ENCODE measurements at places on chromosomes 5 and 9.

GRCh38 chr9:27193886-27194285, 84.9 kb downstream of the TEK start:
- DNase-seq: no peak

DNA sequence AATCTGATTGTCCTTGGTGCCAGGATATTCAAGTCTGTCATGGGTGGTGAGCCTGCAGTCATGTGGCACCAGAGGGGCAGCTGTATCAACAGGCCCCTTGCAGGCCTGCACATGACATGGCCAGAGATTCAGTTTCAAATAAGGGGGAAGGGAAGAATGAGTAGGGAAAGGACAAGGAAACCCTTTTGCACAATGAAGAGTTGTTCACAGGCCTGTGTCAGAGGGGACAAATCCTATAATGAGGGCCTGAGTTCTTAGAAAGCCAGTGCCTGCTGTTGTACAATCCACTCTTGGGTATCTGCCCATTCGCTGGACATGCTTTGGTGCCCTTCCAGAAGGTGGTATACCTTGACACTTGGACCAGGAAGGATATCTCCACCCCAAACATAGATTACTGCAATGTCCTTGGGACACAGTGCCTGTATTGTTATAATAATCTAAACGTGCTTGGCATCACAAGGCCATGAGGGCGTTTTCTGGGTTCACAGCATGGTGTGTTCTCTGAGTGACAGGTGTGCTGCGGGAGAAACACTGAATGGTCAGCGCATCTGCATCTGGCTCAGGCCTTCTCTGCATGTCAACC, 1.9 kb upstream of the TMEM171 start:
- DNase-seq: peak; percentile 38

DNA sequence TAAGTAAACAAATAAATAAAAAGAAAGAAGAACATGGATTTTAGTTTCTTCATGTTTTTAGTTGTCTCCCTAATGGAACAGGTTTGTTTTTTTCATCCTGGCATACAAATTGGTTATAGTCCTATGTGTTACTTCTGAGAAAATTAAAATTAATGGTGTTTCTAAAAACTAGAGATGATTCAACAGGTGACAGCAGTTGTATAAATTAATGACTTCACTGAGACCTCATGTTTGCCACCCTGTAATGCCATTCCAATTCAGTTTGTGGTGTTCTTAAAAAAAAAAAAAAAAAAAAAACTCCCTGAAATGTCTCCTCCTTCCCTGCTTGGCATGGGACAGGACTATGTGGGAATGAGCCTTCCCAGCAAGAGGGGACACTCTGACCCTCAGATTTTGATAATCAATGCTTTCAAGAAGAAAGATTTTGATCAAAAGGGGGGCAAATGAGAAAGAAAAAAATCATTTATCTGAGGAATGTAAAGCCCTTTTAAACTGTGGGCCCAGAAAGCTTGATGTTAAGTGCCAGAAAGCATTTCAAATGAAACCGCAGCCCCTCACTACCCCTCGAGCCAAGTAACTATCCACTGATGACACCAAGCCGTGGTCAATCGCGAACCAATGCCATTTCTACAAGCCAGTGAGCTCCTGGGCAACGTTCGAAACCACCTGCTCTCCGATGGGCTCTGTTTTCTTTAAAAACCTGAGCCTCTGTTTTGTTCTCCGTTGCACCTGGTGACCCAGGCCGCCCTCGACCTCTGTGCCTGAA, 941 bp downstream of the EXD3 start:
- DNase-seq: no peak

GRCh38 chr5:78956901-78957300, 28.2 kb downstream of the ARSB start:
- no peak for DNase-seq

DNA sequence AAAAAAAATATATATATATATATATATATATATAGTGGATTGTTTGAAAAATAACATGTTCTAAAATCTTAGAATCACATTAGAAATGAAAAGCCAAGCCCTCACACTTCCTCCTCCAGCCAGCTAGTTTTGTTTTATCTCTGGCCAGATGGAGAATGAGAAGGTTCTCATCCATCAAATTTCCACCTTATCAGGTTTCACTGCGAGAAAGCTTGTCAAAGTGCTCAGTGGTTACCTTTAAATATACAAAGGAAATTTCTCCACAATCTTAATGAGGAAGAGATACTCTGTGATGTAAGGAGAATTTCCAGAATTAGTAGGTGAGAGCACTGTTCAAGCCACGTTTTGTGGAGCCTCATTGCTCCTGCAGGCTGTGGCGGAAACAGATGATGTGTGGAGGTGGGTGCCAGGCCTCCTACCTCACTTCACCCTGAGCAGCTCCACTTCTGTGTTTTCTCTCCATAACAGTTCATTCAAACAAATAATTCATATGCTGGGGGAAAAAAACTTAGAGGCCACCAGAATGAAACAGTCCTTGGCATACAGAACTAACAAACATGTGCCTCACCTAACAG, 71.9 kb downstream of the CDK5RAP2 start:
- DNase-seq: no peak

DNA sequence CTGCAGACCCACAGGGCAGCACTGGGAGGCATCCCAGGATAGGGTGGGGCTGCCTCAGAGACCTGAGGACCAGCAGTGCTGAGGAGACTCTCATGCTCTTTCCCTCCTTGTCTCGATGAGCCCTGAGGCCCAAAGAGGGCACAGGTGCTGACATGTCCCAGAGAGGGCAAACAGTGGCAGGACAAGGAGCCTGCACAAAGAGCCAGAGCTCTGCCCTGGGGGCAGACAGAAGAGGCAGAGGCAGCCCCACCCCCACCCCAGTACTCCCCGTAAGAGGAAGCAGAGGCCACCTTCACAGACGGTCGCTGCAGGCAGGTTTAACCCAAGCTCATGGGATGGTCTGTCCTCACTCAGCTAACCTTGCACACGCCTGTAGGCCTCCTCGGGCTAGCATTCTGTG, 29.4 kb upstream of the TTLL11 start:
- no peak for DNase-seq

- no peak for DNase-seq
Observed at GRCh38 chr9:110844121-110844520, 175.5 kb downstream of the MUSK start.

- no peak for DNase-seq
Observed at GRCh38 chr9:84670138-84671041, 861 bp downstream of the NTRK2 start.

GRCh38 chr5:115774684-115775083, 41.8 kb downstream of the CDO1 start:
- no peak for DNase-seq

GRCh38 chr5:178576591-178577351, 13.4 kb downstream of the COL23A1 start:
- no peak for DNase-seq

GRCh38 chr5:40755093-40755406, 711 bp downstream of the TTC33 start:
- DNase-seq: peak; percentile 86

DNA sequence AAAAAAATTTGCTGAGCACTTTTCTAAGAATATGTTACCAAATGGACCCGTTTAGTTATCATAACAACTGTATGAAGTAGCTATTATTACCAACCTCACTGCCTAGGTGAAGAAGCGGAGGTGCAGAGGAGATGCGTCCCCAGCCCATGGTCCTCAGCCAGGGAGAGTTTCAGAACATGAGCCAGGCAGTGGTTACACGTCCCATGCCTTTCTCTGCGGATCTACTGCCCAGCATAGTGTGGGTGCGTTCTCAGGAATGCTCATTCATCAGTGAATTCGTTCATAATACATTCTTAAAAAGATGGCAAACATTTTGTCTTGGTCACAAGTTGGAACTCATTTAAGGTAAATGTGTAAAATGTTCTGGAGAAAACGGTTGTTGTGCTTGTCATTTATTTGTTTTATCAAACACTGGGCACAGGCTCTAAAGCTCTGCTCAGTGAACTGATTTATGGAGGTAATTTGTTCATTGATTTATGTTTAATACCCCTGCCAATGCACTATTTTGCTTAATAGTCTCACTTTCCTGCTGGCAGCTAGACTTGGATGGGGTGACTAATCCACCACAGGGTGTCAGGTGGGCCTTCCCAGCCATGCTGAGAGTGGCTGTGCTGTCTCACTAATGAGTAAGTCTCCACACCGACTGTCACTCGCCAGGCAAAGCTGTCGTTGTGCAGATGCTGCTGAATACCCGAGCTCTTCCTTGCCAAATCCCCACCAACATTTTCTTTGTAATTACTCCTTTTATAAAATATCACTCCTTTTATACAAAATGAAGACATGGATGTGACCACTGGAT, 248.8 kb downstream of the TENT4A start:
- no peak for DNase-seq

- no peak for DNase-seq
Observed at GRCh38 chr5:127963931-127964330, 119.6 kb upstream of the SLC12A2 start.

- DNase-seq: no peak
Observed at GRCh38 chr9:6805532-6805931, 47.8 kb downstream of the KDM4C start.

DNA sequence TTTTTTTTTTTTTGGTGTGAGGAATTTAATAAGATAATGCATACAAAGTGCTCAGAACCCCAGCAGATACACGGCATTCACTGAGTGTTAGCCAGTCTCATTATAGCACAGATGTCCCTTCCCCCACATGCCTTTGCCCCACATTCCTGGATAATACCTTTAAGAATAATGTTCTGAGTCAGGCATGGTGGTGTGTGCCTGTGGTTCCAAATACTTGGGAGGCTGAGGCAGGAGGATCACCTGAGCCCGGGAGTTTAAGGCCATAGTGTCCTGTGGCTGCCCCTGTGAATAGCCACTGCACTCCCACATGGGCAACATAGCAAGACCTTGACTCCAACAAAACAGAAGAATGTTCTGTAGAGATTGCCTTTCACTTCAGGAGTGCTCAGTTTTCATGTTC, 24.2 kb upstream of the ANKRD18A start:
- no peak for DNase-seq

DNA sequence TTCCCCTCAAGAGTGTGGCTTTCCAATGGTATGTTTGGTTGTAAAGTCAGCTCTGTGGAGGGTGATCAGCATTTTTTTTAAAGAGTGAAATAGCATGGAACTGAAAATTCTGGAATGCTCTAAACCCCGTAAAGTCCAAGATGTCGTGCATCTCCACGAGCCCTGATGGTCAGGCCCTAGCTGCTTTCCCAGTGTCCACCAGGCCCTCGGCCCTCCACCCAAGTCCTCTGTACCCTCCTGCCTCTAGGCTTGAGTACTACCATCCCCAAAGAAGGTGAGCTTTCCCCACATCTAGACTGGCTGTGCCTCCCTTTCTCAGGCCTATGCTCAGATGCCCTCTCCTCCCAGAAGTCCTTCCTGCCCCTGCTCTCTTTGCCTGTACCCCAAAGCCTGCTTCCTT, 280.3 kb downstream of the GADD45G start:
- no peak for DNase-seq

DNA sequence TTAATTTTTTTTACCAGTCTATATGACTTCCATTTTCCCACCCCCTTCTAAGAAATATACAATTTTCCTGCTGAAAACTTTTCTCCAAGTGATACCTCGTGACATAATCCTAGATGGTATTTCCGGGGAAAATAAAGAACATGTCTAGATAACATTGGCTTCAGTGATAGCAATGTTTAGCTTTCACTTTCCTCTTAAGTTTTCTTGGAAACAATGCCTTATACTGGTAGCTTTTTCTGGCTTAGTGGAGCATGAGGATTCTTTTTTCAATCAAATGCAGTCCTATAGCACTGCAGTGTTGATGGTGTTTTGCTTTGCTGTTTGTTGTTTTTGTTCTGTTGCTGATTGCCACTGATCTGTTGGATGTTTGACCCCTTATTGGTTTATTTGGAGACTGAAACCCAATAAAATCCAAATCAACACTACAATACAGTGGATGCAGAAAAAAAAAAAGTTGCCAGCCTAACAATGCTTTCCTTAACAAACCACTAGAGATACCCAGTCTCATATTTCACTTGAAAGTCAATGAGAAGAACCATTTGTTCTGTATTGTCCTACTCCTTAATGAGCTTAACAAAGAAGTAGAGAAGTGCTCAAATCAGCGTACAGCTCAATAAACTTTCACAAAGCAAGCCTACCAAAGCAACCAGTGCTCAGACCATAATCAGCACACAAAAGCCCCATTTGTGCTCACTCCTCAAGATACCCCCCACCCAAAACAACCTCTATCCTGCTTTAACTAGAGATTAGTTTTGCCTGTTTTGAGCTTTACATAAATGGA, 74.2 kb upstream of the GRAMD2B start:
- DNase-seq: no peak

DNA sequence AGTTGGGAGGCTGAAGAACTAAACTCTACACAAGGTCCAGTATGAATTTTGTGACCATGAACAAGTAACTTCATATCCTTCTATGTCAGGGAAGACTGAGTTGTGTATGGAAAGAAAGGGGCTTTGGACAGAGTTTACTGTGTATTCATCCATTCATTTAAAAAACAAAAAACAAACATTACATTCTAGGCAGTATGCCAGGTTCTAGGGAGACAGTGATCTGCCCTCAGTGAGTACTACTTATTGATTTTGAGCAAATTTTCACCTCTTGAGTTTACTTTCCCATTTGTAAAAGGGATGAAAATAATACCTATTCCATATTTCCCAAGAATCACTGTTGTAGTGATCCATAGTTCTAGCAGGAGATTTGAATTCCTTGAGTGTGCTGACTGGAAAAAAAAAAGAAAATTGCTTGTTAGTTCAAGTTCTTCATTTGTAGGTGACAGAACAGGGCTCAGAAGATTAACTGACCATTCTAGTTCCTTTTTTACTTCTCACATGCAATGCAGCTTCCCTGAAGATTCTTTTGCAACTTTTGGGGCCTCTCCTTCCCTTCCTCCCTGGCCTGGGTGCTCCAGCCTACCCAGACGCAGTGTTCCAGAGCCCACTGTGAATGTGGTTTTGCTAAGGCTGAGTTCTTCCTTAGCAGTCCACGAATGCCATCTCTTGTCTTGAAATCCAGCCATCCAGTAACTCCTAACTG, 2.6 kb upstream of the GAPVD1 start:
- no peak for DNase-seq

DNA sequence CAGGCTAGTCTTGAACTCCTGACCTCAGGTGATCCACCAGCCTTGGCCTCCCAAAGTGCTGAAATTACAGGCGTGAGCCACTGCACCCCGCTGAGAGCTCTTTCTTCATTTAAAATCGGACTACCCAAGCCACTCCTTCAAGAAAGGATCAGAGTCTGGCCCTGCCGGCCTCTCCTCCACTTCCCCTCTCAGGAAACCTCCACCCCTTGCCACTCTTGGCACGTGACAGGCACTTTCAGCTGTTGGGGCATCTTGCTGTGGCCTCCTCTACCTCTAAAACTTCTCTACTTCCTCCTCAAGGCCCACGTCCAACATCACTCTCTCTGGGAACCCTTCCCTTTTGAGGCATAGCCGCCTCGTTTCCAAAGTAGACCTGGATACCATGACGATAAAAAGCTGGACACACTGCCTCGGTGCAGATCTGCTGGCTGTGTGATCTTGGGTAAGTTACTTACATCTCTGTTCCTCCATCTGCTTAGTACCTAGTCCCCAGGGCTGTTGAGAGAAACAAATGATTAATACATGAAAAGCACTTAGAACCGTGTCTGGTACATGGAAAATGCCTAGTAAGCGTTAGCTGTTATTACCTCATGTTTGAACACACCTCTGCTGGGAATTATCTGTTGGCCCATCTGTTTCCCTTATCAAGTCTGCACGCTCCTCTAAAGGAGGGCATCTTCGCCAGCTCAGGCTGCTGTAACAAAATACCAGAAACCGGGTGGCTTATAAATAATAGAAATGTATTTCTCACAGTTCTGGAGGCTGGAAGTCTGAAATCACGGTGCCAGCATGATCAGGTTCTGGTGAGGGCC, 55.3 kb downstream of the SMIM23 start:
- DNase-seq: no peak
